ENCODE measurements at places on chromosomes 12 and 14.

GRCh38 chr12:104547235-104547634 is 90.5 kb downstream of the CHST11 start:
- DNase-seq: no peak

GRCh38 chr12:94671917-94672316 is 21.6 kb upstream of the TMCC3 start:
- DNase-seq: no peak

GRCh38 chr12:107541001-107541705 is 144.4 kb upstream of the PWP1 start:
- DNase-seq: no peak

- no peak for DNase-seq
These were observed 17.1 kb upstream of the STYK1 start for GRCh38 chr12:10690906-10691305.

GRCh38 chr14:30264161-30264560 is 294.8 kb upstream of the G2E3 start:
- DNase-seq: no peak

DNA sequence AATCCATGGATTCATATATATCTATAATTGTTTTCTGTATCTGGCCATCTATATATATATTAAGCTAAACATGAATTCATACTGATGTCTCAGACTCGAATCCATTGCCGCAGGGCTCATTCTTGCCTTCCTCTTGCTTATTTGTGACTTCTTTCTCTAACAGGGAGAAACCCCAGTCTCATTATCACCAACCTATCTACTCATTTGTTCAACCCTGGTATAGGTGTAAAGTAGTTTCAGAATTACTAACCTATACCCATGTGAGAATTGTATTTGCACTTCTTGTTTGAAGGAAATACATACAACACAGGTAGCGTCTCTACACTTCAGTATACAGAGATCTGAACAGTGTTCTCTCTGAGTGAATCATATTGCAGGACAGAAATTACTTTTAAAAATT is 77.7 kb downstream of the PTPN11 start:
- no peak for DNase-seq
